Type B pancreatic cell (in vitro differentiated cells): ENCODE measurements at places on chromosomes 3 and 15. TPM values are rescaled to one million over a fixed set of nuclear protein-coding genes. Genes with fewer than 3 reads are reported as not detected.

GRCh38 chr3:177104299-177104992 lies 92.8 kb downstream of the TBL1XR1 start:
- peaks cover 43% of the 10 kb centered on the region for H3K4me1 ChIP-seq
- peaks cover 8% of the 10 kb centered on the region for H3K36me3 ChIP-seq
- no peak overlapping the region for H3K27ac ChIP-seq
- no peak overlapping the region for H3K4me3 ChIP-seq

DNA sequence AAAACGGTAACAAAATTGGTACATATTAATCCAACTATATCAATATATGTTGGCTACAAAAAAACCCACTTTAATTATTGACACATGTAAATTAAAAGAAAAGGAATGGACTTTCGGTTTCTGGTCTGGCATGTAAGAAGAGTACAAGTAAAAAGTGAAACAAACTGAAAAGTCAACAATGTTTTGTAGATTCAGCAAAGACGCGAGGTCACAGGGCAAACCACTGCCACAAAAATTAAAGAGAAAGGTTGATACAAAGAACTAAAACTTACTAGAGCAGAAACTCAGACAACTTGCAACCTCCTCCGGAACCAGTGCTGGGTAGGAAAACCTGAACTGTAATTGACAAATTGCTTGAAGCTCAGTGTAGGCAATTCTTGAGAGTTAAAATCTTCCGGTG lies 110.6 kb upstream of the ARPP21 start:
- no peaks in the 10 kb centered on the region for H3K36me3 ChIP-seq
- H3K4me3 ChIP-seq = no peak overlapping the region
- H3K4me1 ChIP-seq = peaks cover under 1% of the 10 kb centered on the region
- H3K27ac ChIP-seq = no peak overlapping the region

ARNT2 gene
- total RNA-seq = 14.3 and 22.4 TPM in 2 replicates

GRCh38 chr3:32614956-32615355 lies 44.3 kb upstream of the DYNC1LI1 start:
- no peaks in the 10 kb centered on the region for H3K4me1 ChIP-seq
- H3K36me3 ChIP-seq = no peaks in the 10 kb centered on the region
- no peak overlapping the region for H3K4me3 ChIP-seq
- DNase-seq = no peak

DNA sequence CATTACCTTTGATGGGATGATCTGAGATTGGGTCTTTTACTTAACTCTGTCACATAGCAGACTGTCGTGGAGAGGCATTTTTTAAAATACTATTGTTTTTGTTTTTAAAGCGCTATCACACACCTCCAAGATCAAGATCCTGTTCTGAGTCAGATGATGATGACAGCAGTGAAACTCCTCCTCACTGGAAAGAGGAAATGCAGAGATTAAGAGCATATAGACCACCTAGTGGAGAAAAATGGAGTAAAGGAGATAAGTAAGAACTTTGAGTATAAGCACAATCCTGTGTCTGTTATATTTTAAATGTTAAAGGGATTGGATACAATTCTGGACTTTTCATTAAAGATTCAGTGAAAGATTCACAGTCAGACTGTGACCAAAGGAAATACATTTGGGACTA lies 18.4 kb upstream of the ZBTB47 start:
- peaks cover 20% of the 10 kb centered on the region for H3K36me3 ChIP-seq
- H3K4me1 ChIP-seq = no peaks in the 10 kb centered on the region
- H3K27ac ChIP-seq = no peak overlapping the region

GOLGA6A gene
- total RNA-seq = not detected in 2 replicates

DNA sequence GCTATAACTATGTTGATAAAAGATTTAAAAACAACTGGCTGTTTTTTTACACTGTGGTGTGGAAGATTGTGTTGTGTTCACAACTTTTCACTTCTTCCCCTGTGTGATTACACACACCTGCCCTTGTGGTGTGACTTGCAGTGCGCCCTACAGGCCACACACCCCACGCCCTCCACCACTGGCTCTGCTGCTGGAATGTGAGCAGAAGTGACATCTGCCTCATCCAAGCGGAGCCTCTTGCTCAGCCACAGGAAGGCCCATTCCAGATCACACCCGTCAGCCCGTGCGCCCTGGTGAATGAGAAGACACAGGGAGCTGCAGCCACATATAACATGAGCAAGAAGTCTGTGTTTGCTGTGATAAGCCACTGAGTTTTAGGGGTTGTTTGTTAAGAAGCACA lies 7.0 kb downstream of the CCR2 start:
- H3K36me3 ChIP-seq = no peaks in the 10 kb centered on the region
- peaks cover 34% of the 10 kb centered on the region for H3K27me3 ChIP-seq
- no peak overlapping the region for H3K4me3 ChIP-seq
- no peaks in the 10 kb centered on the region for H3K4me1 ChIP-seq

DNA sequence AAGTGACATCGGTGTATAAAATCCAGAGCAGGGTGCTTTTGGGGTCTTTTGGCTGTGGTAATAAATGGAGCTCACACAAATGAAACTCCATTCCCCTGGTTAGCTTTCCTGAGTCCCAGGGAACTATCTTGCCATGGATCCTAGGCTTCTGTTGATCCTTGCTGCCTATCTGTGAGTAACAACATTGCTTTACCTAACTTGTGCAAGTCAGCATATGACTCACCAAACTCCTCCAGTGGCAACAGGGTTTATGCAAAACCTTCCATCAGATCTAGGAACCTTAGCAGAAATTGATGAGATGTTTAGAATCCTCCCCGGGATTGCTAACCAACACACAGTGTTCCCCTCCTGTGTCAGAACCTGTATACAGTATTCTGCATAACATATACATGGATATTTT lies 105.4 kb downstream of the SCAPER start:
- DNase-seq = no peak
- no peaks in the 10 kb centered on the region for H3K4me1 ChIP-seq
- H3K36me3 ChIP-seq = peaks cover 7% of the 10 kb centered on the region
- no peak overlapping the region for H3K27ac ChIP-seq

GRCh38 chr3:68919000-68919399 lies 13.3 kb downstream of the TAFA4 start:
- H3K36me3 ChIP-seq = no peaks in the 10 kb centered on the region
- H3K27me3 ChIP-seq = peaks cover 45% of the 10 kb centered on the region
- H3K4me3 ChIP-seq = no peak overlapping the region
- H3K4me1 ChIP-seq = peaks cover 6% of the 10 kb centered on the region
- H3K27ac ChIP-seq = no peak overlapping the region

DNA sequence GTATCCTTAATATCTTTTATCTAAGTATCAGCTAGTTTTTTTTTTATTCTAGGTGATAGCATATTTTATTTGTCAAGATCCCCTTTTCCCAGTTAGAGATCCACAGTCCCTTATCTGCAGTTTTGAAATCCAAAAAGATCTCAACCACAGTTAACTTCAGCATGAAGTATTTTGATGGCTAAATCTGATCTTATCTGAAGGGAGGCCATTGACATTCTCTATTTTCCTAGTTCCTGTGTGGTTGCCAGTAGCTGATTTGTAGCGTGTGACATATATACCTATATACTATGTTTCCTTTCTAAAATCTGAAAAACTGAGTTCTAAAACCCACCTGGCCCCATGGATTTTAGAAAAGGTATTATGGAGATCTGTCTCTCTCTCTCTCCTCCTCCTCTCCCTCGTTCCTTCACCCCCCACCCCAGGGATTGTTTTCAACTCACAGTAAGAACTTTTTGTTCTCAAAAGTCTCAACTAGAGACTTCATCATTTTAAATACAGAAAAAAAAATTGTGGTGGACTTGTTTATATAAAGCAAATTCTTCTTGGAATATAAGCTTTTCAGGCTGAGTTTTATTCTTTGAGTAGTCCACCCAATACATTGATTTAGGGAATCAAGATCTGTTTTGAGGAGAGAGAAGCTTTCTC lies 12.3 kb downstream of the TCF12 start:
- H3K27me3 ChIP-seq = no peaks in the 10 kb centered on the region
- no peak overlapping the region for H3K4me3 ChIP-seq
- DNase-seq = no peak
- no peak overlapping the region for H3K27ac ChIP-seq

DNA sequence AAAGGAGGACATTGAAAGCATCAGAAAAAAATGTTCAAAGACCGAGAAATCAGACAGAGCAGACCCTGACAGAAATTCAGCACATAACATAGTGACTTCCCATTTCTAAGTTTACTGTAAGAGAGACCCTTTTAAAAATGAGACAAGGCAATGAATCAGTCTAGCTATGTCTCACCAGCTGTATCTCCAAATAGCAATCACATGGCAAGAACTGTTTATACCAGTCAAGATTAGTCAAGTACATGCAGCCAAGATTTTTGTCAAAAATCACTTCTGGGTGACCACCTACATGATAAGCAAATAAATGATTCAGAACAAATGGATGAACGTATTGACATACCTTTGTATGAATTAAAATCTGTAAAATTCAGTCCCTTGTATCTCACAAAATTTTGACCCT lies 138.0 kb downstream of the DTWD1 start:
- DNase-seq = no peak
- no peaks in the 10 kb centered on the region for H3K27me3 ChIP-seq
- H3K4me3 ChIP-seq = no peak overlapping the region
- H3K27ac ChIP-seq = no peak overlapping the region
- no peaks in the 10 kb centered on the region for H3K4me1 ChIP-seq

CXCR6 gene
- total RNA-seq = not detected in 2 replicates

GRCh38 chr3:105322570-105323273 lies 44.0 kb upstream of the ALCAM start:
- H3K4me1 ChIP-seq = no peaks in the 10 kb centered on the region
- H3K36me3 ChIP-seq = no peaks in the 10 kb centered on the region
- DNase-seq = no peak

DNA sequence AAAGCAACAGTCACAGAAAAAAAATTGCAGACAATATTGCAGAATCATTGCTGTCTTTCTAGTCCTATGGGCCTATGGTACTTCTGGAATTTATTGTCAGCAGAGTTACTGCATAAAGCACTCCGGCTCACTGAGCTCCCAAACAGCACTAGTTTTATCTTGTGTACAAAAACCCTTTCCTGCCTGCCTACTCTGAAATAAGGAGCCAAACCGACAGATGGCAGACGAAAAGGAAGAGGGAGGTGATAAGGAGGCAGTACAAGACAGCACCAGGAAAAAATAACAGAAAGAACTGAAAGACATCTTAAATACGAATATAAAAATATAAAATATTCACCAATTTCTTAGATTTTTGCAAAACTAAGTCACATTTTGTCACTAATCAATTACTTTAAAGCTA lies 15.6 kb downstream of the HERC1 start:
- H3K27me3 ChIP-seq = no peaks in the 10 kb centered on the region
- no peak overlapping the region for H3K27ac ChIP-seq
- DNase-seq = no peak
- H3K4me1 ChIP-seq = peaks cover 21% of the 10 kb centered on the region
- H3K4me3 ChIP-seq = no peak overlapping the region

DNA sequence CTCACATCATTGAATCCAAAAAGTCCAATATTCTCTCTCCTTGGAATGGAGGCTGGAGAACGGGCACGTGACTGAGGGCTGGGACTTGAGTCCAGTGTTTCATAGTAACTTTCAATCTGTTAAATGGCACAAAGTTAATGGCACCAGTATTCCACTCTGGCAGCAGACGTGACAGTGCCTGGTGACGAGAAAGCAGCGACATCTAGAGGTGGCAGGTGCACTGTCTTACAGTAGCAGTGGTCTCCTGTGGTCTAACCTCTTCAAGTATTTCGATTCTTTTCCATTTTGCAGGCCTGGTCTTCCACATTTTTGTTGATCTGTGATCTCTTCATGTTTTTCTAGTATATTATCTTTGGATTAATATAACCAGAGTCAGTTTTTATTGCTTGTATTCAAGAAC lies 107.1 kb downstream of the OXSM start:
- no peaks in the 10 kb centered on the region for H3K4me1 ChIP-seq
- no peaks in the 10 kb centered on the region for H3K27me3 ChIP-seq
- no peaks in the 10 kb centered on the region for H3K36me3 ChIP-seq
- no peak for DNase-seq
- H3K4me3 ChIP-seq = no peak overlapping the region
- no peak overlapping the region for H3K27ac ChIP-seq

DNA sequence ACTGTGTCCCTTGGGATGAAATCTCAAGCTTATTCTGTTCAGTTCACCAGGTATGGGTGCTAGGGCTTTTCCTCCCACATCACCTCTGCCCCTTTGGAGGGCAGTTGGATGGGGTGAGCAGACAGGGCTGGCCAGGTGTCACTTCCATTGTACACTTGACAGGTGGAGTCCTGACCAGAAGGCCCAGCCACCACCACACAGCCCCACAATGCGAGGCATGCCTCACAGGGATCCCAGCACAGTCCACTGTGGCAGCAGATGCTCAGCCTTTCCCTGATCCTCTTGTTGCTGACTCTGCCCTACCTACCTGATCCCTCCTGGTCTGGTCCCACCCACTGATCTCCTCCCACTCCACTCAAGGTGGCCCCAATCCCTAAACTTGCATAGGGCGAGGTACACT lies 88.2 kb downstream of the ANP32A start:
- no peak overlapping the region for H3K4me3 ChIP-seq
- H3K4me1 ChIP-seq = peaks cover 18% of the 10 kb centered on the region
- no peaks in the 10 kb centered on the region for H3K36me3 ChIP-seq
- H3K27ac ChIP-seq = no peak overlapping the region
- H3K27me3 ChIP-seq = no peaks in the 10 kb centered on the region

DNA sequence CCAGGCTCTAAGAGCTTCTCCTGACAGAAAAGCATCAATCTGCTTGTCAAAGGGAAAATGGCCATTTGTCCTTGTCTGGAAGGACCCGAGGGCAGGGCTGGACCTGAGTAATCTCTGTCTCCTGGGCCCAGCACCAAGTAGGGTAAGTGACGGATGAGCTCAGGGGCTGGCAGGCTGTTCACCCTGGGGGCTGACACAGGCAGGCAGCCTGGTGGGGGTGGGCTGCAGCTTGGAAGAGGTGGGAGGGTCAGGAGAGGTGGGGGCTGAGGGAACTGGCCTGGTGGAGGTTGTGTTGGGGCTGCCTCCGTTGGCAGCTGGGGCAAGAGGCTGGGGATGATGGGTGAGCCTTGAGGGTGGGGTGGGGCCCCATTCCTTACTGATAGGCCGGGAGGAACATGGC lies 42.3 kb upstream of the ADPGK start:
- peaks cover 22% of the 10 kb centered on the region for H3K4me1 ChIP-seq
- peaks cover 3% of the 10 kb centered on the region for H3K36me3 ChIP-seq
- peak overlapping the region; percentile 15 for H3K4me3 ChIP-seq
- peak overlapping the region; percentile 42 for H3K27ac ChIP-seq
- peaks cover 11% of the 10 kb centered on the region for H3K27me3 ChIP-seq

DNA sequence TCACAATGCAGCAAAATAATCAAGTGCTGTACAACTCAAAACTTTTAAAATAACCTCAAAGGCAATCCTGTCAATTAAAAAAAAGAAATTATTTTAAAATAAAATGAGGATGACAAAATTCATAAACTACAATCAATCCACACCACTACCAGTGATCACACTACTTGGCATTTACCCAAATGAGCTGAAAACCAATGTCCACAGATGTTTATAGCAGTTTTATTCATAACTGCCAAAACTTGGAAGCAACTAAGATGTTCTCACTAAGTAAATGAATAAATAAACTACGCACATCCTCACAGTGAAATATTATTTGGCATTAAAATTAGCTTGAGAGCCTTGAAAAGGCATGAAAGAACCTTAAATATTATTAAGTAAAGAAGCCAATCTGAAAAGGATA lies 121.3 kb downstream of the STAG1 start:
- H3K4me1 ChIP-seq = peaks cover 29% of the 10 kb centered on the region
- peaks cover 12% of the 10 kb centered on the region for H3K36me3 ChIP-seq
- no peaks in the 10 kb centered on the region for H3K27me3 ChIP-seq
- no peak overlapping the region for H3K27ac ChIP-seq
- DNase-seq = no peak
